Central memory CD8-positive, alpha-beta T cell (primary cell): ENCODE measurements at places on chromosomes 3 and 15.

DNA sequence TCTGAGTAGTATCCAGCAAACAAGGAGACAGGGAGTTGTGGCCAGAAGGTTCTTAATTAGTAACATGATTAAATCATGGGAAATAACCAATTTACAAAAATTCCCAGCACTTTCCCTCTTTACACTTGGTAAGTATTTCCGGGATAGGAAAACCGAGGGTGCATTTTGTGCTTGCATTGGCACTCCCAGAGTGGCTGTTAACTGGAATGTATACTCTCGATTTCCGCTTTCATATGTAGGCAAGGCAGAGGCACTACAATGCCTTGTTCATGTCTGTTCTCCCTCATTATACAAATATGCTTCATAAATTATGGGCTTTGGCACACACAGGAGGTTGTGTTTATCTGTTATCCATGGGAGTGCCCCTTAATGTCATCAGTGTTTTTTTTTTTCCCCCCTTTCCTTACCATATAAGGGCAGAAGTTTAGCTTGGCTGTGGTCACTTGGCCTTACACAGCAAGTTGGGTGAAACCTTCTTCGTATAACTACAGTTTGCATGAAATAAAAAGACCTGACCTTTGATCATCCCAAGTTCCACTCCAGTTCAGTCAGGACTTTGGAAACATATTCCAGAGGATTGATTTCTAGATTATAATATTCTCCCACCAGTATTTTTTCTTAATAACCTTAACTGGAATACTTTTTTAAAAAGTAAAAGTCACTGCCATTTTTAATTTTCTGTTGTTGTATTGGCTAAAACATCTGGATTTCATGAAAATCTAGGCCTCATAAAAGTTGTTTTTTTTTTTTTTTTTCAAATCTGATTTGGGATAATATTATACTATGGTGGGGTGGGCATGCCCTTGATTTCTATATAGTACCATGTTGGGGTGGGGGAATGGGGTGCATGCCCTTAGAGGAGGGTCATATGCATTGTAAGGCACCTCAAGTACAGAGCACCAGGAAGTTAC is 8.9 kb downstream of the TPM1 start:
- DNase-seq, result no peak

GRCh38 chr3:176623468-176624150 is 573.7 kb downstream of the TBL1XR1 start:
- no peak for DNase-seq

DNA sequence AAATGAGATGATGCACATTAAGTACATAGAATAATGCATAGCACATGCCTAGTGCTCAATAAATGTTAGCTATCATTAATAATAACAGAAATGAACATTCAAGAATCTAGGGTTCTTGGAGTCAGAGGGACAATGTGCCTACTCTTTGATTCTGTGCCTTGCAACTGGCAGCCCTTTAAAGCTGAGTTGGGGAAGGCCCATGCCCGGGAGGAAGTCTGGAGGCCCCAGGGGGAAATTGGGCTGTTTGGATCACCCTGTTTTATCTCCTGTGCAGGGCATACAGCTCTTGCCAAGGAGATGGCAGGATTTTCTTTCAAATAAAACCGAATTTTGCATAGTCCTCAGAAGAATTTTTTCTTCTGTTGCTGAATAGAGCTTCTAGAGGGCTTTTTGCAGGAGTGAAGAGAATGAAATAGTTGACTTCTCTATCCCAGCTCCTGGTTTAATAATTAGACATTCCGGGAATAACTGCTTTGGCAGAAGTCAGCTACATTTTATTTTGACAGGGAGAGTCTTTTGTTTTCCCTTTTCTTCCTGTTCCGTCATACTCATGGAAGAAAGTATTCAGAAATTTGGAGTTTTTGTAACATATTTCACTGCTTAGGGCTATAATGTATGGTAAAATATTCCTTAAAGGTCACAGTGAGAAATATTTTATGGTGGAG is 18.0 kb upstream of the KCNAB1 start:
- DNase-seq, result no peak

- no peak for DNase-seq
These were observed 7.9 kb downstream of the RAB27A start for GRCh38 chr15:55281517-55282228.

DNA sequence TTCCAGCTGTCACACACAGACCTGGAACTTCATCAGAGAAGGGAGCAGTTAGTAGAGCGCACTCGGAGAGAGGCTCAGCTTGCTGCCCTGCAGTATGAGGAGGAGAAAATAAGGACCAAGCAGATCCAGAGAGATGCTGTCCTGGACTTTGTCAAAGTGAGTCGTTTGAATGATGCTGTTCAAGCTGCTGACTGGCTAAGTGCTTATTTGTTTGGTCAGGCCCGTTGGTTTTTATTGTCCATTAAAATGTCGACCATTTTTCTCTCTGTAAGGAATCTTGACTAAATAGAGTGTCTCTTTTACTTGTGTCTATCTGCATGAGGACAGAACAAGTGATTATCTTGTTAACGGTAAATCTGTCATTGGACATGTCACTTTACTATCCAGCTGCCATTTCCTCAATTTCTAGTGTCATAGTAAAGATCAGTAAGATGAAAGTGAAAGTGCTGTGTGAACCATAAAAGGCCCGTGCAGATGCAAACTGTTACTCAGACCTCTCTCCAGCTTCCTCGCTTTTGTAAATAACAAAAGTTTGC is 56.9 kb downstream of the LRCH3 start:
- no peak for DNase-seq

DNA sequence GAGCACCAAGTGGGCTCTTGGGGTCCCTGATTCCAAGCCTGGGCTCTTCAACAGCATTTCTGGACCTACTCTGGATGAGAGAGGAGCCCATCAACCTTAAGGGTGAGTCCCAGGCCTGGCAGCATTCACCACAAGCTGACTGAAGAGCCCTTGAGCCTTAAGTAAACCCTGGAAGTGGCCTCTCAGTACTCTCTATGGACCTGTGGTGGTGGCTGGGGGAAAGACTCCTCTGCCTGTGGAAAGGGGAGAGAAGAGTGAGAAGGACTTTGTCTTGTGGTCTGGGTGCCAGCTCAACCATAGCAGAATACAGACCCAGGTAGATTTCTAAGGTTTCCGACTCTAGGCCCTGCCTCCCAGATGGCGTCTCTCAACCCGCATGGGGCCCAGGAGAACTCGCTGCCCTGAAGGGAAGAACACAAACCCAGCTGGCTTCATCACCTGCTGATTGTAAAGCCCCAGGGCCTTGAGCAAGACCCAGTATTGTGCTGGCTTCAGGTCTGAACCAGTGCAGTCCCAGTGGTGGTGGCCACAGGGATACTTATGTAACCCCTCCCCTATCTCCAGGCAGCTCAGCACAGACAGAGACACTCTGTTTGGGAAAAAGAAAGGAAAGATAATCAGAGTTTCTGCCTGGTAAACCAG is 71.4 kb downstream of the TFDP2 start:
- no peak for DNase-seq

DNA sequence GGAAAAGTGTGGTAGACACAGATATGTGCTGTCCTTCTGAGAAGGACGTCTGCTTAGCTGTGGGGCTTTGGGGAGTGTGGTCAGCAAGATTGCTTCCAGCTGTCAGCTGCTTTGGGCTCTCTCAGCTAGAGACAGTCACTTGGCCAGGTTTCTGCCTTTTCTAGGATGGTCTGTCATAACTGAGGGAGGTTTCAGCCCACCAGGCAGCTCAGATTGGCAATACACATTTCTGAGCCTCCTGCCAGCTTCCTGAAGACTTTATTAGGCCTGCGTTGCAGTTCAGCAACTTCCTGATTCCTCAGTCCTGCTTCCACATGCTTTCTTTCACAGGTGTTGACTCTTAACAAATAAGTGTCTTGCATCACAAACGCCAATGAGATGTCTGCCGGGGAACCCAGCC is 286.5 kb downstream of the SQOR start:
- DNase-seq, result no peak

- DNase-seq, result no peak
These were observed 41.5 kb downstream of the SPRED1 start for GRCh38 chr15:38294126-38294525.
